ENCODE measurements at places on chromosomes 16 and 17.

DNA sequence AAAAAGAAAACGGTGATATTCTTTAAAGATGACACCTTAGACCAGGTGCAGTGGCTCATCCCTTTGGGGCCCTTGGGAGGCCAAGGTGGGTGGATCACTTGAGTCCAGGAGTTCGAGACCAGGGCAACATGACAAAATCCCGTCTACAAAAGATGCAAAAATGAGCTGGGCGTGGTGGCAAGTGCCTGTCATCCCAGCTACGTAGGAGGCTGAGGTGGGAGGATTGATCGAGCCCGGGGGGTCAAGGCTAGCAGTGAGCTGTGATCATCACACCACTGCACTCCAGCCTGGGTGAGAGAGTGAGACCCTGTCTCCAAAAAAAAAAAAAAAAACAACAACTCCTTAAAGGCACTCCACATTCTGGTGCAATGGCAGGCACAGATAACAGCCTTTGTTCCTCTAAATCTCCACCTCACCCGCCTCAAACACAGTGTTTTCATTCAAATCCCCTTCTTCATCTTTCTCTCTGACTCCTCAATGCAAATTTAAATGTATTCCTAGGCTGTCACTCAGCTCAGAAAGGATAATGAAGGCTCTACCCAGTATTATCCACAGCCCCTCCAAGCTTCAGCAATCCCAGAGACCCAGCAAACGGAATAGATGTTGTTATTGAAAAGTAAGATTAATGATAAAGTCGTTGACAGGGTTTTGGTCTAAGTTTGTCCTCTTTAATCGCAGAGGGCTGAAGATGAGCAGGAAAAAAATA is 56.2 kb upstream of the CACNG5 start:
- DNase-seq = no peak

- DNase-seq = no peak
Measured at GRCh38 chr16:68202091-68202519, 33.8 kb downstream of the ESRP2 start.

DNA sequence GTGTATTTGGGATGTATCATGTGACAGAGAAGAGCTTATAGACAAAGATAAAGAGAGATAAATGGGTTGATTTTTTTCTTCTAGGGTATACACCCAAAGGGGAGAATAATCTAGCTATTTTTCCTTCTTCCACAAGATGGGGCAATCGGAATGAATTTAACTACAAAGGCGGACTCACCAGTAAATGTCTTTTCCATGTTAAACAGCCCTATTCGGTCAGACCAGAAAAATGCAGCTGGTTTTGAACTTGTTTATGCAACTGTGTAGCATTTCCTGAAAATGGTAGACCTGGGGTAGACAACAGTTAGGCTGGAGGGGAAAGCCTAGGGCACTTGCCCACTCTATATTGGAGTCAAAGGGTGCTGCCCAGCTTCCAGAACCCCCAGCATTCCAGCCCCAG is 477.1 kb downstream of the TOX3 start:
- DNase-seq = peak; percentile 4

DNA sequence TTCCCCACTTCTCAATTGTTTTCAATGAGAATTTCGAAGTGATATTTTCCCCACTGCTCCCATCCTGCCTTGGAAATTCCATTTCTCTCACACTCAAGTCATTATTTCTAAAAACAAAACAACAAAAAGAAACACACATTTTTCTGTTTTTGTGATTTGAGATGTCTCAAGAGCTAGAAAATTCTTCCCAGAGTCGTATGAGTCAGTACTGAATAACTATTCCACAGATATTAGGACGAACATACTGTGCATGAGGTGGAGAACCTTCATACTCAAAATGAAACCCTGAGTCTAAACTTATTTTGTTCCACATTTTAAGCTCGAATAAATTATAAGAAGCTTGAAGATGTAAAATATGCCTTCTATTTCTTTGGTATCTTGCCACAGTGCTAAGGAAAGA is 204.6 kb downstream of the SLC39A11 start:
- DNase-seq = no peak

GRCh38 chr17:81687770-81688541 is 4.1 kb downstream of the HGS start:
- no peak for DNase-seq

GRCh38 chr17:28726226-28726626 is at the start of gene TLCD1:
Gene TLCD1, minus strand, starts transcription at chr17:28726233. Its CDS starts 136 bp downstream, at chr17:28726097.
- DNase-seq = peak; percentile 59

DNA sequence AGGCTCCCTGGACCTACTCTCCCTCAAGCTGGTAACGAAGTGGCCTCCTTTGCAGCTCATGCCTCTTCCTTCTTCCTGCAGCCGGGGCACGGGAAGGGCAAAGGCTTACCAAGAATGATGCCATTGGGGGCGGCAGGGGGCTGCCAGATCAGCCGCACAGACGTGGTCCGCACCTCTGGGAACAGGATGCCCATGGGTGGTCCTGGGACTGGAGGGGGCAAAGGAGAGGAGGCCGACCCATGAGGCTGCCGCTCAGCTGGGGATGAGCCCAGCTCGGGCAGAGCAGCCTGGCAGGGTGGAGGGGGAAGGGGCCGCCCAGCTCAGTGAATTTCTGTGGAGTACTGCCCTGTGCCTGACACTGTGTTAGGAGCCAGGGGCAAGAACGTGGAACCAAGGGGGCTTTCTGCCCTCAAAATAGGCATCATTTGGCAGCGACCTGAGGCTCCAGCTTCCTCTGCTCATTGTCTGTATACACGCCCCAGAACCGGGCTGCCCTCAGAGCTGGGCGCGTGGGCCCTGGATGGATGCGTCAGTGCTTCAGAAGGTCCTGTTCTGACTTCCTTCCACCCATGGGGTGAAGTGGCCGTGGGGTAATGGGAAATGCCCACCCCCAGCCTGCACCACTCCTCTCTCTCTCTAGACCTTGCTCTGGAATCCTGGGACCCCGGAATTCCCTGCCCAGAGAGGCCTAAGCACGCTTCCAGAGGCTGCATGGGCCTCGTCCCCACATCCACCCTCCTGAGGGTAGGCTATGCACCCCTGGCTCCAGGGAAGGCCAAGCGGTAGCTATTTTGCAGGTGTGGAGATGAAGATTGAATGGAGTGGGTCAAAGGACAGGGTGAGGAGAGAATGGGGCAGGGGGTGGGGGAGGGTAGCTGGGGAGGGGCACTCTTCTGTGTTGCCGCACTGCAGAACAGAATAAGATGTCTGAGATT is 79.8 kb upstream of the CDC42EP4 start:
- DNase-seq = no peak

DNA sequence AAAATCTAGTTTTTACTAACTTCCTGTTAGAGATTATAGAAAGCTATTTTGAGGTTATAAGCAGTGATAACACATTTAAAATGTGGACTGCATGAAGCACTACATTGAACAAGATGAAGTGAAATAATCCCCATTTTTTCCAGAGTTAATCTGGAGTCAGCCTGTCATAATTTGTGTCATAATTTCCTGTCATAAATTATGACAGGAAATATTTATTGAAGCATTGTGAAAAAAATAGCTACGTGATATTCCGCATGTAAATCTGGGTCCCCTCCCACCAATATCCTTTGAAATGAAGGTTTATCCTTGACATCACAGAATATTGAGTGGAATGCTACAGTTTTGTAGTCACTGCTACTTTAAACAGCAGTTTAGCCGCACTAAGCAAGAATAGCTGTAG is 40.1 kb downstream of the OMG start:
- DNase-seq = no peak

DNA sequence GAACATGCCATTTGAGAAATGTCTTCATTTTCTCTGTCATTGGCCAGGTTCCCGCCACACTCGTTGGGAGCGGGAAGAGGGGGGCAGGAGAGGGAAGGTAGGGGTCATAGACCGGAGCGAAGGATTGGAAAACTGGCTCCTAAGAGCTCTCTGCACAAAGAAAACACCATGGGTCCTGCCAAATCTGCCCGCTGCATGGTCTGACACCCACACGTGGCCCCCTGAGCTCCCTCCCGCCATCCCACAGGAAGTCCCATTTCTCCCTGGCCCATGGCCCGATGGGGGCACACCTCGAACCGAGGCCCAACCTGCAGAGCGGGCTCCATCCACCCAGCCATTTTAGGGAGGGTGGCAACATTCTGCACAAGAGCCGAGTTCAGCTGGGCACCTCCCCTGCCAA is 159.6 kb downstream of the SALL1 start:
- DNase-seq = no peak

DNA sequence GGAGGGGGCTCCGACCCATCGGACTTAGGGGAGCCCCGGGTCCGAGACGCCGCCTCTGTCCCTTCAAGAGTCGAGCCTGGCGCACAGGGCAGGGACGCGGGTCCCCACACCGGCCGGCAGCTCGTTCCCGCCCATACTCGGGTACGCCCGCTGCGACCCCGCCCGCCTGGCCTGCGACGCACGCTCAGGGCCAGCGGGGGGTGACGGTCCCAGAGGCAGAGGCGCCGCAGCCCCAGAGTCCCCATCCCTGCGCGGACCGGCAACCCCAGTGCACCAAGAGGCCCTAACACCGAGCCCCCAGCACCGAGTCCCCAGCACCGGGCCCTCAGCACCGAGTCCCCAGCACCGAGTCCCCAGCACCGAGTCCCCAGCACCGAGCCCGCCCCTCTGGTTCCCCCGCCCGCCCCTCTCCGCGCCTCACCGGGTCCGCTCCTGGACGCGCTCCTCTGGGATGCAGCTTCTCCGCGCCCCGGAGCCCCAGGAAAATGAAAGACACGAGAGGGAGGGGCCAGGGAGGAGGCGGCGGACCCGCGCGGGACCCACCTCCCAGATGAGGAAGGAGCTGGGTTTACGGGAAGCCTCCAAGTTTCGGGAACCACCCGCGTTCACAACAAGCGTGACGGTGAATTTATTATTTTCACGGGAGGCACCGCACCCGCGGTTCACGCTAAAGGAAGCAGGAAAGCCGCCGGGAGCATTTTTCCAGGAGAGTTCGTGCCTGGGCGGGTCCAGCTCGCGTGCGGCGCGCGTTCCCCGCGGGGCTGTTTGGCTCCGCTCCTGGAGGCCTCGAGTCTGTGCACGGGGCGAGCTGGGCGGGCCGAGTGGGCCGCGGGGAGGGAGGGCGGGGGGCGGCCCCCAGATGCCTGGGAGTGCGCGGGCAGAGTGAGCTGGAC is at the start of gene SECTM1:
SECTM1 (minus strand) TSS at position 488 of the 893 bp plus-strand sequence. CDS start 6,526 bp downstream, outside the sequence.
- no peak for DNase-seq

DNA sequence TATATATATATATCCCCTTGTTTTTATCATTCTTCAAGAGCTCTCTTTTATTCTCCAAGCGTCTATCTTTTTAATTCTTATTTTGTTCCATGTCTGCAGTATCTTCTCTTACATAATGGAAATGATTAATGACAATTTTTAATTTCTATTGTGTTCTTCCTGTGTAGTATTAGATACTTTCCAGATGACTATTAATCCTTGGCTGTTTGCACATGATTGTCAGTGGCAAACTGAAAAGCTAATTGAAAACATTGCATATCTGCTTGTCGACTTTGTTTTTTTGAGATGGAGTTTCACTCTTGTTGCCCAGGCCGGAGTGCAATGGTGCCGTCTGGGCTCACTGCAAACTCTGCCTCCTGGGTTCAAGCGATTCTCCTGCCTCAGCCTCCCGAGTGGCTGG is 124.7 kb downstream of the BCAS3 start:
- DNase-seq = no peak

DNA sequence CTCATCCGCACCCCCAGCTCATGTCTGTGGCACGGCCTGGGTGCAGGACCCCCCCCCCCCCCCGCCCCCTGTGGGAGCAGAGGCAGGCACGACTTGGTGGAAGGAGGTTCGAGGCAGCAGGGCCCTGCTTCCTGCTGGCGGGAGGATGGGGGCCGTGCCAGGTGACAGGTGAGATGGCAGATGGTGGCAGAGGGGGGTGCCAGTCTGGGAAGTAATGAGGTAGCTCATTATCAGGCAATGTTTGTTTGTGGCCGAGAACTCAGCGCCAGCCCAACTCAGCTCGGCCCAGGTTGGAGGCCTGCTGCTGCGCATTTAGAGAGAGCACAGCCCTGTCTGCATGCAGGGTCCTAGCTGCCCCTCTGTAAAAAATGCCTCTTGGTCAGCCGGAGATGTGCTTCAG is 40.1 kb upstream of the JPH3 start:
- DNase-seq = no peak

DNA sequence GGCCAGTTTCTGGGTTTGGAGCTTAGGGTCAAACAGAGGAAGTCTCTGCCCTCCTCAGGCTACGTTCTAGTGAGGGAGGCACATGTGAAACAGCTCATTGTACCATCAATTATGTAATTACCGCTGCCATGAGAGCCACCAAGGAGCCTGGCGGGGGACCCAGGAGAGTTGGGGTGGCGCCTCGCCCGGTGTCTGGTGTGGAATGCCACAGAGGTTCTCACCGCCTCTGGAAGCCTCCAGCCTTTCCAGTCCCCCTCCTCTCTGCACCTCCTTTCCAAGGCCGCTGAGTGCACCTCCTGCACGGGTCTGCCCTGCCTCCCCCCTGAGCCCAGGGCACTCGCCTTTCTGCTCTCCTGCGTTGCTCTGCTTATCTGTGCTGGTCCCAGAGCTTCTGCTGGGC is 51.4 kb downstream of the SREBF1 start:
- DNase-seq = no peak

GRCh38 chr16:31404353-31405064 is 11.4 kb downstream of the ITGAD start:
- DNase-seq = no peak

DNA sequence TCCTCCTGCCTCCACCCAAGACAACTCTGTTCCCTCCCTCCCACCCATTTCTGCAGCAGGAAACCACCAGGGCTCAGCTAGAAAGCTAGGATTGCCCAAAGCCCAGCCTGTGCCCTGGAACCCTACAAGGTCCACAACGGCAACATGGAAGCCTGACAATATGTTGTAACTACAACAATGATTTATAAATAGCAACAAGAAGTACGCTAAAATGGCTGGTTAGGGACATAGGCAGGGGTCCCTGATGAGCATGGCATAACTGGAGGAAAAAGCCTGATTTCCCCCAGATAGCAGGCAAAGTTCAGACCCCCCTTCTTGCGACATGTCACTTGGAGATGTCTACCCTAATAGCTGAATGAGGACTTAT is 6.6 kb downstream of the ST3GAL2 start:
- no peak for DNase-seq

- no peak for DNase-seq
Measured at GRCh38 chr17:55731586-55732250, 9.1 kb upstream of the TMEM100 start.

GRCh38 chr16:761625-762513 is 1.3 kb downstream of the MSLN start:
- no peak for DNase-seq

- no peak for DNase-seq
Measured at GRCh38 chr17:59746849-59747445, 39.5 kb downstream of the VMP1 start.

DNA sequence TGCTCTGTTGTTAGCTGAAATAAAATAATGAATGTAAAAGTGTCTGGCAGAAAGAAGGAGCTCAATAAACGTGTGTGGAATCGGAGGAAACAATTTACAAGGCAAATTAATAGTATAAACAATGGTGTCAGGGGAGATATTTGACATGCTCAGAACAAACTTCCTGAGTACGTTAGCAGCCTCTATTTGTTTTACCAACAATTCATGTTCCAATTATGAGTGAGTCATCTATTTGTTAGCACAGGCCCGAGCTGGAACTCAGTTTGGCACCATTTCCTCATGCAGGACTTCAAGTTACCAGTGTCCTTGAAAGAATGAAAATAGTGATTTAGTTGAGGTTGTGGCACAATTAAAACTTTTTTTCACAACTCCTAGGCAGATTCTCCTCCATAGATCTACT is 9.1 kb downstream of the ASIC2 start:
- DNase-seq = no peak
